ENCODE measurements at places on chromosomes 5 and 9. TPM values are rescaled to one million over a fixed set of nuclear protein-coding genes. Genes with fewer than 3 reads are reported as not detected.
A peak's percentile ranks its signal among the peaks of the same experiment; 100 is the strongest.

GRCh38 chr5:68730220-68730978, 363.4 kb upstream of the SLC30A5 start:
- DNase-seq: no peak

The GRK6 gene
- 32.3 TPM for polyA plus RNA-seq

The GADD45G gene
- 4.1 TPM for polyA plus RNA-seq

The INSL4 gene
- polyA plus RNA-seq: not detected

DNA sequence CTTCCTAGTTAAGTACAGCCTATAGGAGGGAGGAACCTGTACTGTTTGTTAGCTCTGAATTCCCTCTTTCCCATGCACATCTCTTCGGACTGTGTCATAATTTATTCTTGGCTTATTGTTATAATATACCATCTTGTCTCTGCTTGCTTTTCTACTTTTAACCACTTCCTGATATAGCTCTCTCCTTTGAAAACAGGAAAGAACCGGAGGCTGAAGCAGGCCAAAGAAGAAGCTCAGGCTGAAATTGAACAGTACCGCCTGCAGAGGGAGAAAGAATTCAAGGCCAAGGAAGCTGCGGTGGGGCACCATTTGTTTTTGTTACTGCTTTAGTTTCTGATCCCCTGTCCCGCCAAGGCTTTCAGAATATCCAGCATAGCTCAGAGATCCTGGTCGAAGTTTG, 4.8 kb downstream of the ATP6V1G1 start:
- DNase-seq: no peak

The ROR2 gene
- polyA plus RNA-seq: 20.5 TPM

The AQP3 gene
- polyA plus RNA-seq: 44.1 TPM

DNA sequence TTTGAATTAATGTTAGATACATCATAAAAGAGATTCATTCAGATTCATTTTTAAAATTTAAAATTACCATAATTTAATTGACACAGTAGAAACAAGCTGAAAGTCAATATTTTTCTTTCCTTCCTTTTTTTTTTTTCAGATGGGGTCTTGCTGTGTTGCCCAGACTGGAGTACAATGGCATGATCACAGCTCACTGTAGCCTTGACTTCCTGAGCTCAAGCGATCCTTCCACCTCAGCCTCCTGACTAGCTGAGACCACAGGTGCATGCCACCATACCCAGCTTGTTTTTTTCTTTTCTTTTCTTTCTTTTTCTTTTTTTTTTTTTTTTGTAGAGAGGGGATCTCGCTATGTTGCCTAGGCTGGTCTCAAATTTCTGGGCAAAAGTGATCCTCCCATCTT, 131.6 kb upstream of the TBCA start:
- no peak for DNase-seq

The KIF20A gene
- polyA plus RNA-seq: 40.5 TPM

The KIF27 gene
- polyA plus RNA-seq: 27.9 TPM

The ROPN1L gene
- polyA plus RNA-seq: 0.86 TPM

DNA sequence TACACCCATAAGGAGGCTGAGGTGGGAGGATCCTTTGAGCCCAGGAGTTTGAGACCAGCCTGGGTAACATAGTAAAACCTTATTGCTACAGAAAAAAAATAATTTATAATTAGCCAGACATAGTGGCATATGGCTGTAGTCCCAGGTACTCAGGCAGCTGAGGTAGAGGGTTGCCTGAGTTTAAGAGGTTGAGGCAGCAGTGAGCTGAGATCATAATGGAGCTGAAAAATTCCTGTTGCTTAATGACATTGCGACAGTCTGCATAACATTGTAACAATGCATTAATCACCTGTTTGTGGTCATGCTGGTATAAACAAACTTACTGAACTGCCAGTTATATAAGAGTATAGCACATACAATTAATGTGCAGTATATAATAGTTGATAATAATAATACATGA, 214.2 kb downstream of the TRIM32 start:
- DNase-seq: no peak

The SLC6A3 gene
- 0.21 TPM for polyA plus RNA-seq

DNA sequence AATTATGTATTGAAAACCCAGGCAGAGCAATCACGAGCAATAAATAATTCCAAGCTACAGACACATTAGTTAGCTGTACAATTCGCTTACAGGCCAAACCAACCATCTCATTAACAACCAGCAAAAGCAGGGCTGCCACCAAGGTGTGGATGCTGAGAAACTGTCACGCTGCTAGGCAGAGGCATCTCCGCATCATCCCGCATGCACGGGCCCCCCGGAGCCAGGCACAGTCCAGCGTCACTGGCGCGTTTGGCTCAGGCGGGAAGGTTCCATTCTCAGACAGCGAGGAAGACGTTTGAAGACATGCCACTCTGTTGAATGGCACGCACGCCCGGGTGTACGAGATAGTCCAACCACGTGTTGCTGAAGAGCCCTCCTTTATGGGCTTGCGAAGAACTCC, 184.0 kb downstream of the OLFM1 start:
- no peak for DNase-seq

The CTSV gene
- 31.5 TPM for polyA plus RNA-seq

DNA sequence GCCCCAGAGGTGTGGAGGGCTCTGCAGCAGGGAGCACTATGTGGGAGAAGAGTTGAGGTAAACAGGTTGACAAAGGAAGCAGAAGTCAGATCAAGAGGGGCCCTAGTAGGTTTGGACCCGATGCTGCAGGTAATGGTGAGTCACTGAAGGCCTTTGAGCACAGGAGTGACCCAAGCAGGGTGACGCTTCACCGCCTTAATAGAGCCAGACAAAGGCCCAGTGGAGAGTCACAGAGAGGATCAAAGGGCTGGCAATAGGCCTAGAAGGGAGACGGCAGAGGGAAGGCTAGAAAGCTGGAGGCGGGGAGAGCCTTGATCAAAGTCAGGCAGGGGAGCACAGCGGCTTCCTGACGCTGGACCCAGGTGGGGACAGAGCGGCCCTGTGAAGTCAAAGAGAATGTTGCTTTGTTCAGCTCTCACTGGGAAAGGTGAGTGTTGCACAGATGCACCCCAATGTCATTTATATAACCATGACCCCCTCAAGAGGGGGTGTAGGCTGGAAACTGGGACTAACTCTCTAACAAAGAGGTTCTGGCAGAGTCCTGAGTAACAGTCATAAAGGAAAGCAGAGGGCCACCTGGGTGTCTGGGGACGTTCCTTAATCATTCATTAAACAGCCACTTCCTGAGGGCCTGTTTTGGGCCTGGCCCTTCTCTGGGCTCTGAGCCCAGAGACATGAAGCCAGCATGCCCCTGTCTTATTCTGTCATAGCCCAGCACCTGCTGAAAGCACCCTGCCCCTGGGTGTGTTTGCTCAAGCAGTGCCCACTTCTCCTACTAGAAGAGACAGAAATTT, 9.8 kb upstream of the CPLX2 start:
- DNase-seq: no peak

DNA sequence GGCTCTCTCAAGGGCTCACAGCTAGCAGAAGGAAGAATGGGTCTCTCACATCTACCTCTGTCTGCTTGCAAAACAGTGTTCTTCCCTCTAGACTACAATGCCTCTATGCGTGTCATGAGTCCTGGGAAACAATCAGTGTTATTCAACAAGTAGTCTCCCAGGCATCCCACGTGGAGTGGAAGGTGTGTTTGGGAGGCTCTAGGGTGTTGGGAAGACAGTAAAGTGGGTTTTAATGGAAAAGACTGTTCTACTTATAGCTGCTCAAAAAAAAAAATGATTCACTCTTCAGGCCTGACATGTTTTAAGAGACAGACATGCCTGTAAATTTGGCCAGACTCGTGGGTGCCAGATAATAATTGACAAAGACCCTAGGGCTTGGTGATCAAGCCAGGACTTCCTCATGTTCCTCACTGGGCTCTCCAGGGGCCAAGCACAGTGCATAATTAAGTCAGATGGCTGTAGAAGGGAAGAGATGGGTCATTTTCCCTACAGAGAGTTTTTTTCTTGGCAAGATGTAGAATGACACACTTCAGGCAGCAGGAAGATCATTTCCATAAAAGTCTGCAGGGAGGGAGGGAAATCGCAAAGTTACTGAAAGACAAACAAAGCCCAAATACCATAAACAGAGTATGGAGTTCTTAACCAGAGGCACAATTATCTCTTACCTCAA, 246.4 kb downstream of the ACTL7B start:
- DNase-seq: no peak

GRCh38 chr5:40277161-40277906, 402.4 kb upstream of the PTGER4 start:
- DNase-seq: no peak

DNA sequence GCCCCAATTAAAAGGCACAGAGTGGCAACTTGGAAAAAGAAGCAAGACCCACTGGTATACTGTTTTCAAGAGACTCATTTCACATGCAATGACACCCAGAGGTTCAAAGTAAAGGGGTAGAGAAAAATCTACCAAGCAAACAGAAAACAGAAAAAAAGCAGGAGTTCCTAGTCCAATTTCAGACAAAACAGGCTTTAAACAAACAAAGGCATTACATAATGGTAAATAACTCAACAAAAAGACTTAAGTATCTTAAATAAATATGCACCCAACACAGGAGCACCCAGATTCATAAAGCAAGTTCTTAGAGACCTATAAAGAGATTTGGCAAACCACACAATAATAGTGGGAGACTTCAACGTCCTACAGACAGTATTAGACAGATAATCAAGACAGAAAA, 215.8 kb downstream of the SLCO4C1 start:
- no peak for DNase-seq

The PLAC8L1 gene
- 2.6 TPM for polyA plus RNA-seq

GRCh38 chr5:135718151-135718550, 116.3 kb upstream of the SLC25A48 start:
- no peak for DNase-seq

The CMYA5 gene
- polyA plus RNA-seq: 23.3 TPM

DNA sequence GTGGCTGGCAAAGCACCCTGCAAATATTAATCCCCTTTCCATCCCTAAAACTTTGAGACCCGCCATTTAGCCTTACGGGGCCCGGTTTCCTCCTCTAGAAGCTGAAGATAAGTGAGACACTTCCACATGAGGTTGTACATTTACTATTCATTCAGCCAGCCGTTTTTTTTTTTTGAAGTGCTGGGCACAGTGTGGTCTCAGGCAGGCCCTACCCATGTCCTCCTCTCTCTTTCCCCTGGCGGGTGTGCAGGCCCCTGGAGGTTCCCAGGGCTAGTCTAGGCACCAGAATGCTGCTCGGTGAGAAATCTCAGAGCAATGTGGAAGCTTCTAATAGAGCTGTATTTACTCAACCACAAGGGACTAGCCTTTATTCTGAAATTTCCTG, 107.4 kb upstream of the LARP1 start:
- DNase-seq: no peak

- DNase-seq: peak; percentile 38
These were observed 1.9 kb upstream of the ANKRD18A start for GRCh38 chr9:38622288-38622674.
